K562 (cell line): ENCODE measurements at places on chromosomes 4 and X. TPM values are rescaled to one million over a fixed set of nuclear protein-coding genes. Genes with fewer than 3 reads are reported as not detected.

The PABPC4L gene
- total RNA-seq = 0.53 and 0.63 TPM in 2 replicates

DNA sequence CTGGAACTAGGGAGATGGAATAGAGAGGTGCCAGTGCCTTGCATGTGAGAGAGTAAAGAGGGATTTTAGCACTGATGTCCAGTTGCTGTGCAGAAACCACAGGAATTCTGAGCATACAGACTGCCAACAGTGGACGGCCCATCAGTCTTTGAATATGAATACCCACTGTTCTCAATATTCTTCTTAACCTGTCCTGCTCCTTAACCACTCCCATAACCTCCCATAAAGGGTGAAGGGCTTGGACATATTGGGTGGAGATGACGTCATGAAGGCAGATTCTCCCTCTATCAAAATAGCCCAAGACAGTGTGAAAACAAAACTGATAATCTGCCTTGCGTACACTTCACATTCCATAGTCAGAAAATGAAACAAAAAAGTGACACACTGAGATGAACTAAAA, 1313.7 kb upstream of the PABPC4L start:
- no peaks in the 10 kb centered on the region for H3K4me1 ChIP-seq
- H3K4me3 ChIP-seq = no peak overlapping the region
- no peak for DNase-seq

GRCh38 chr4:183993676-183994075, 88.6 kb downstream of the STOX2 start:
- H3K36me3 ChIP-seq = no peaks in the 10 kb centered on the region
- H3K27ac ChIP-seq = no peak overlapping the region
- peaks cover 32% of the 10 kb centered on the region for H3K27me3 ChIP-seq
- H3K4me1 ChIP-seq = no peaks in the 10 kb centered on the region

The TMEM156 gene
- 3.7 and 4.4 TPM in 2 replicates for total RNA-seq

- H3K27ac ChIP-seq = no peak overlapping the region
- H3K36me3 ChIP-seq = peaks cover 35% of the 10 kb centered on the region; the same call in 1 of the 3 replicates
- no peaks in the 10 kb centered on the region for H3K4me1 ChIP-seq
- H3K27me3 ChIP-seq = no peaks in the 10 kb centered on the region
- DNase-seq = no peak
Observed at GRCh38 chrX:2485789-2486345, 14.9 kb downstream of the DHRSX start.

The MAGEA12 gene
- 76.2 and 80.4 TPM in 2 replicates for total RNA-seq

- no peaks in the 10 kb centered on the region; the same call in 2 of the 3 replicates for H3K36me3 ChIP-seq
- no peaks in the 10 kb centered on the region for H3K27me3 ChIP-seq
- no peaks in the 10 kb centered on the region for H3K4me1 ChIP-seq
- H3K27ac ChIP-seq = no peak overlapping the region
Observed at GRCh38 chrX:54817220-54817820, 9.8 kb downstream of the MAGED2 start.

The BEND4 gene
- 0.13 TPM in 1 of 2 replicates, not detected in the other for total RNA-seq

- H3K4me1 ChIP-seq = no peaks in the 10 kb centered on the region
- no peaks in the 10 kb centered on the region; the same call in 2 of the 3 replicates for H3K27me3 ChIP-seq
- DNase-seq = no peak
- H3K27ac ChIP-seq = no peak overlapping the region
- no peak overlapping the region for H3K4me3 ChIP-seq
Observed at GRCh38 chrX:132415012-132415411, 73.8 kb downstream of the MBNL3 start.

GRCh38 chr4:74499986-74500781, 55.2 kb downstream of the AREG start:
- H3K27me3 ChIP-seq = no peaks in the 10 kb centered on the region
- no peak overlapping the region for H3K27ac ChIP-seq
- no peaks in the 10 kb centered on the region; the same call in 2 of the 3 replicates for H3K4me1 ChIP-seq
- no peak for DNase-seq
- H3K4me3 ChIP-seq = no peak overlapping the region
- no peaks in the 10 kb centered on the region; the same call in 2 of the 3 replicates for H3K36me3 ChIP-seq
